ENCODE measurements at places on chromosomes 1 and 21.

- DNase-seq, result no peak
Observed at GRCh38 chr1:214403431-214403830, 122.5 kb downstream of the SMYD2 start.

GRCh38 chr1:113670650-113671049 lies 88.6 kb downstream of the PHTF1 start:
- DNase-seq, result no peak

GRCh38 chr1:247962911-247963588 lies 2.0 kb upstream of the OR2AK2 start:
- DNase-seq, result no peak

- DNase-seq, result no peak
Observed at GRCh38 chr1:176391621-176392020, 71.4 kb upstream of the PAPPA2 start.

GRCh38 chr1:40361637-40362036 lies 11.9 kb upstream of the SMAP2 start:
- DNase-seq, result no peak

- DNase-seq, result peak; percentile 71
Observed at GRCh38 chr1:8364528-8365442, 46.9 kb downstream of the SLC45A1 start.

DNA sequence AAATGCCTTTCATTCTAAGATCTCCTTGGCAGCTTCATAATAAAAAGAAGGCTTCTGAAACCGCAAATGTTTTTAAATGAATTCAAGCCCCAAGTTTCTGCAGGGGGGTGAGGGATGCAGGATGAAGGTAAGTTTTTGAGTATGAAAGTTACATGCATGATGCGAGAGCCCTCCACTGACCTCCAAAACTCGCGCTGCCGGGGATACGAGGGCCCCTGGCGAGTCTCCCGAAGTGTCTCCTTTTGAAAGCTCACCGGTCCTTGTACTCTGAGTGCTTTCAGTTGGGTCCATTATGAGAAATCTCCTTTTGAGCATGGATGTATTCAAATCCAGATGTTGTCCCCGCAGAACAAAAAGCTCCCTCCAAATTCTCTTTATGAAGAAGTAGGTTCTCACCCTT lies 18.9 kb upstream of the ZC3H12A start:
- no peak for DNase-seq

GRCh38 chr1:21876267-21876666 lies 60.8 kb downstream of the HSPG2 start:
- DNase-seq, result no peak

DNA sequence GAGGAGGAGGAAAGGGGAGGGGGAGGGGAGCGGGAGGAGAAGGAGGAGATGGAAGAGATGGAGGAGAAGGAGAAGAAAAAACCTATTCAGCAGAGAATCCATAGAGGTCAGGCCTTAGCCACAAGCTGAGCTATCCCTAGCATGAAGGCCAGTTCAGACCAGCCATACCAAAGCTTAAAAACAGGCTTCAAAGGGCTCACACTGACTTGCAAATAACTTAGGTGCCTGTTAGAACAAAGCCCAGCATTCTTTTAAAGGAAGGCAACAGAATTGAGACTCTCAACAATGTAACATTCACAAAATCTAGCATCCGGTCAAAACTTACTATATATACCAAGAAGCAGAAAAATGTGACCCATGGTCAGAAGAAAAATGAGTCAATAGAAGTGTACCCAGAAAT lies 43.6 kb upstream of the IFFO2 start:
- no peak for DNase-seq

GRCh38 chr1:90768826-90769225 lies 51.7 kb upstream of the BARHL2 start:
- no peak for DNase-seq

GRCh38 chr21:32532636-32533035 lies 52.7 kb downstream of the TCP10L start:
- DNase-seq, result no peak

GRCh38 chr21:16004086-16004485 lies 274.3 kb downstream of the USP25 start:
- DNase-seq, result no peak

- DNase-seq, result no peak
Observed at GRCh38 chr1:96596226-96596922, 125.2 kb upstream of the PTBP2 start.

- no peak for DNase-seq
Observed at GRCh38 chr1:8018492-8019228, 7.4 kb downstream of the ERRFI1 start.

GRCh38 chr1:156624814-156625435 lies 5.7 kb downstream of the HAPLN2 start:
- no peak for DNase-seq

GRCh38 chr1:14553711-14554110 lies 44.8 kb upstream of the KAZN start:
- no peak for DNase-seq

- no peak for DNase-seq
Observed at GRCh38 chr1:213876531-213876930, 111.2 kb upstream of the PROX1 start.

DNA sequence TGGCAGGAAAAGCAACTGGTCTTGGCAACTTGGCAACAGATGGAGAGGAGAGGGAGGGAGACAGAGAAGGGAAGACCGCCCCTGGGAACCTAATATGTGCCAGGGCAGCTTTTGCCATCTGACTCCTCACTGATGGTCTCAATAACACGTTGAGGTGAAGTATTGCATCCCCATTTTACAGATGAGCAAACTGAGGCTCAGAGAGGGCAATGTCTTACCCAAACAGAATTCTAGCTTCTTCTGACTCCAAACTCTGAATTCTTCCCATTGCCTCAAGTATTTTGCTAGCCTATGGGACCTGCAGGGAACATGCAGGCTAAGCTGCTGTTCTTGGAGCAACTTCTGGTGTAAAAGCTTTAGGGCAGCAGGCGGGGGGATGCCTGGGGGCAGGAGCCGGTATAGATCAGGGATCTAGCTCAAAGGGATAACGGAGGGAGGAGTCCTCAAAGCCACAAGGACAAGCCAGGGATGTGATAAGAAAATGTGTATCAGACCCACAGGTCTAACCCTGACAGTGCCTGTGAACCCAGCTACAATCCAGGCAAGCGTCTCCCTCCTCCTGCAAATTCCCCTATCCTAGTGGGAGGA lies 7.2 kb upstream of the GUCA2A start:
- DNase-seq, result no peak

GRCh38 chr1:46131712-46132528 lies 509 bp downstream of the PIK3R3 start:
- DNase-seq, result no peak

GRCh38 chr1:247077213-247077612 lies 1.4 kb downstream of the ZNF670 start:
- no peak for DNase-seq

GRCh38 chr21:14119038-14119437 lies 91.7 kb downstream of the LIPI start:
- DNase-seq, result no peak

DNA sequence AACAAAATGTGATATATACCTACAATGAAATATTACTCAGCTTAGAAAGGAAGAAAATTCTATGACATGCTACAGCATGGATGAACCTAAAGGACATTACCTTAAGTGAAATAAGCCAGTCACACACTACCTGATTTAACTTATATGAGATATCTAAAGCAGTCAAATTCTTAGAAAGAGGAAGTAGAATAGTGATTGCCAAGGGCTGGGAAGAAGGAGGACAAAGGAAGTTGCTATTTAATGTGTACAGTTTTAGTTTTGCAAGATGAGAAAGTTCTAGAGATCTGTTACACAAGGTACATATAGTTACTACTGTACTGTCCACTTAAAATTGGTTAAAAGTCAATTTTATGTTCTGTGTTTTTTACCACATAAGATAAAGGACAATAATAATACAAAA lies 87.5 kb upstream of the KCTD3 start:
- DNase-seq, result no peak

- no peak for DNase-seq
Observed at GRCh38 chr1:181318858-181319235, 164.5 kb upstream of the CACNA1E start.

GRCh38 chr1:245215071-245215470 lies 60.3 kb downstream of the KIF26B start:
- DNase-seq, result no peak

Data from left ventricle myocardium inferior (tissue), 1 donor.